ENCODE measurements at places on chromosomes 16 and 17. TPM values are rescaled to one million over a fixed set of nuclear protein-coding genes. Genes with fewer than 3 reads are reported as not detected.

DNA sequence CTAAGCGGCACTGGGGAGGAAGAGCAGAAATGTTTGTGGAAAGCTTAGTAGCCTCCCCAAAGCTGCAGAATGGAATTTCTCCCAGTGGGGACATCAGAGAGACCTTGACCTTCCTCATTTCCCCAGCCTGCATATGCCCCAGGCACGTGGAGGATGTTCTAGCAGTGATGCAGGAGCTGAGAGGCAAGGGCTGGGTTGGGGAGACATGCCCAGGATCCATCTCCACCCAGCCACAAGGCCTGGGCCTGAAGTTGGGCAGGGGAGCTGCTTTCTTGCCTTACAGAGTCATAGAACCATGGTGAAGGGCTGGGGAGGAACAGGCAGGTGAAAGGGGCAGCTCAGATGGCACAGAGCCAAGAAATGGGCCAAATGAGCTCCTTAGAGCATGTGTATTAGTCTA is 104.0 kb downstream of the TMEM132E start:
- H3K27me3 ChIP-seq = no peaks in the 10 kb centered on the region
- H3K4me1 ChIP-seq = no peaks in the 10 kb centered on the region

DNA sequence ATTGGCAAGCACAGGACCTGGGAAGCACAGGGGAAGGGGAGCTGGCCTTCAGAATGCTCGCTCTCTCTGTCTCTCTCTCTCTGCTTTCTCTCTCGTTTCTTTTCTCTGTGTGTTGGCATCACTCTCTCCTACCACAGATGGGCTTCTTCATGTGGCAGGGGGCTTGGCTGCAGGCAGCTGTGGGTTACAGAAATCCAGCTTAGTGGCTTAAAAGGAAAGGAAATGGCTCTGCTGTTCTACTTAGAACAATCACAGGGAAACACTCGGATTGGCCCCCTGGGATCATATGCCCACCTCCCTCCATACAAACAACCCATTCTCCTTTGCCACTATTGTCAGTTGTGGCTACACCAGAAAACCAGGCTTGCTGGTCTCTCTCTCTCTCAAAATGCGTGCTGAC is 20.4 kb downstream of the TBX2 start:
- H3K36me3 ChIP-seq = no peaks in the 10 kb centered on the region
- H3K4me3 ChIP-seq = no peak overlapping the region
- no peak for DNase-seq
- H3K27ac ChIP-seq = no peak overlapping the region

GRCh38 chr17:78127888-78128550 is 536 bp downstream of the TMC6 start:
- H3K27me3 ChIP-seq = peaks cover 5% of the 10 kb centered on the region
- peaks cover 56% of the 10 kb centered on the region for H3K4me1 ChIP-seq
- peak overlapping the region; percentile 71 for H3K4me3 ChIP-seq
- H3K36me3 ChIP-seq = peaks cover 24% of the 10 kb centered on the region
- peak; percentile 48 for DNase-seq

- H3K4me3 ChIP-seq = no peak overlapping the region
- peaks cover 20% of the 10 kb centered on the region for H3K4me1 ChIP-seq
- no peak for DNase-seq
- no peaks in the 10 kb centered on the region for H3K36me3 ChIP-seq
- H3K27me3 ChIP-seq = no peaks in the 10 kb centered on the region
- no peak overlapping the region for H3K27ac ChIP-seq
These were observed 155.0 kb upstream of the CACNG5 start for GRCh38 chr17:66679631-66680517.

DNA sequence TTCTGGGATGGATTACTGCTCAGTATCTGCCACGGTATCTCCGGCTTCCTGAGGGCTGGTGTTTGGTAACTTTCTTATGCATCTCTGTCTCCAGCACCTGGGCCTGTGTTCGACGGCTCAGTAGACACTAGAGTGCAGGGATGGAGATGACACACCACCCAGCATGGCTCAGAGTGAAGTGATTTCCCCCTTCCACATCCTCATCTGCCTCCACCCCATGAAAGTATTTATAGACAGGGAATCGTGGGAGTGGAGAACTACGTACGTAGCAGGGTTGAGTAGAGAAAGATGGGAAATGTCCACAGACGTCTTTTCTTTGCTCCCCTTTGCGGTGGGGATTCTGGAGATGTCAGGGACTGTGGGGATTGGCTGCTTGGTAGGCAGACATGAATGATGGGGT is 11.8 kb upstream of the SLC25A19 start:
- H3K27me3 ChIP-seq = no peaks in the 10 kb centered on the region
- H3K36me3 ChIP-seq = no peaks in the 10 kb centered on the region
- no peaks in the 10 kb centered on the region for H3K4me1 ChIP-seq
- H3K27ac ChIP-seq = no peak overlapping the region
- H3K4me3 ChIP-seq = no peak overlapping the region

- H3K4me1 ChIP-seq = peaks cover 6% of the 10 kb centered on the region
- H3K4me3 ChIP-seq = no peak overlapping the region
- no peak overlapping the region for H3K27ac ChIP-seq
- H3K36me3 ChIP-seq = no peaks in the 10 kb centered on the region
These were observed 8.5 kb downstream of the ST6GALNAC1 start for GRCh38 chr17:76635039-76635438.

GRCh38 chr16:53078247-53078646 is 23.5 kb downstream of the CHD9 start:
- no peaks in the 10 kb centered on the region for H3K27me3 ChIP-seq
- H3K27ac ChIP-seq = no peak overlapping the region
- no peak for DNase-seq
- no peaks in the 10 kb centered on the region for H3K36me3 ChIP-seq

DNA sequence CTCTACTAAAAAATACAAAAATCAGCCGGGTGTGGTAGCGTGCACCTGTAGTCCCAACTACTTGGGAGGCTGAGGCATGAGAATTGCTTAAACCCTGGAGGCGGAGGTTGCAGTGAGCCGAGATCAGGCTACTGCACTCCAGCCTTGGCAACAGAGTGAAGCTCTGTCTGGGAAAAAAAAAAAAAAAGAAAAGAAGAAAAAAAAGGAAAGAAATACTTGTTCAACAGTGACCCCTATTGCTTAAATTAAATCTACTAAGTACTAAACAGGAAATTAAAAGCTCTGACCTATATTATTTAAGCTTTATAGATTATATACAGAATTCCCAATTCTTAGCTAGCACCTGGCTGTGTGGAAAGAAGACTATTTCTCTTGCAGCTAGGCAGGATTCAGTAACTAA is 48.9 kb downstream of the FBXL20 start:
- no peaks in the 10 kb centered on the region for H3K27me3 ChIP-seq
- no peak overlapping the region for H3K4me3 ChIP-seq
- DNase-seq = no peak
- H3K4me1 ChIP-seq = peaks cover 27% of the 10 kb centered on the region

- H3K4me3 ChIP-seq = no peak overlapping the region
- H3K36me3 ChIP-seq = peaks cover 29% of the 10 kb centered on the region
- DNase-seq = no peak
- H3K4me1 ChIP-seq = no peaks in the 10 kb centered on the region
These were observed 83.7 kb upstream of the ZNF750 start for GRCh38 chr17:82923366-82924113.

DNA sequence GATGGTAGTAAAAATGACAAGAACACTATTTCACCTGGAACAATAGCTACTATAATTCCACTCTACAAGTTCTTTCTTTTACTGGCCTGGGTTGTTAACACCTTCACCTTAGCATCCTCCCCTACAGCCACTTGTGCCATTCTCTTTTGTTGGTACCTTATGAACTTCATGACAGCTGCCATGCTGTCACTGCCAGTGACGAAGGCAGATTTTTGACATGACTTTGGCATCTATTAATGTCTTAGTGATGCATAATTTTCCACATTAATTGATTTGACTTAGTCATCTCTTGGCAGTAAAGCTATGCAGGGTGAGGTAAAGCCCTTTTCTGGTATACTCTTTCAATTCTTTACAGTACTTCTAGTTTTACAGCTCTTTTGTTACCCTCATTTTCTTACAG is 207.9 kb downstream of the TANC2 start:
- no peaks in the 10 kb centered on the region for H3K27me3 ChIP-seq
- H3K4me3 ChIP-seq = no peak overlapping the region
- DNase-seq = no peak
- no peaks in the 10 kb centered on the region for H3K36me3 ChIP-seq

GRCh38 chr16:85850344-85850880 is 48.5 kb upstream of the IRF8 start:
- H3K27ac ChIP-seq = no peak overlapping the region
- DNase-seq = no peak
- no peak overlapping the region for H3K4me3 ChIP-seq
- H3K36me3 ChIP-seq = no peaks in the 10 kb centered on the region

GRCh38 chr17:50722746-50723145 is 3.3 kb downstream of the LUC7L3 start:
- DNase-seq = no peak
- H3K4me3 ChIP-seq = peak overlapping the region; percentile 92
- H3K36me3 ChIP-seq = no peaks in the 10 kb centered on the region
- no peaks in the 10 kb centered on the region for H3K27me3 ChIP-seq
- no peak overlapping the region for H3K27ac ChIP-seq

DNA sequence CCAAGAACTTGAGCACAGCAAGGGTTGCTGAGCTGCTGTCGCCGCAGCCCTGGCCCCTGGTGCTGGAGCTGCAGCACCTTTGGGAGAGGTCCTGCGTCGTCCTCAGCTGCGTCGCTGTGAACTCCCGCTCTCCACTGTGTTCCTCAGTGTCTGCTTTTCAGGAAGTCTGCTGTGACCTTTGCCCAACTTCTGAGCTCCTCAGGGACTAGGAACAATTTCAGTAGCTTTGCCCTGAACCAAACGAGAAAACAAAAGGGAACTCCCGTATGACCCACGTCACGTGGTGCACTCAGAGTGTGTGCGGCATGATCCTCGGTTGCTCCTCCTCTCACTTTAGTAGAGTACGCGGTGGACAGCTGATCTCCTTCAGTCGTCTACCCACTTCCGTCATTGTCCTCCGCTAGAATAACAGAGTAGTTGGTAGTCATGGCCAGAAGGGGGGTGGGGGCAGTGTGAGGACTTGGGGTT is 44.2 kb downstream of the WDR45B start:
- peak; percentile 80 for DNase-seq
- H3K4me3 ChIP-seq = no peak overlapping the region
- H3K27me3 ChIP-seq = no peaks in the 10 kb centered on the region
- H3K27ac ChIP-seq = peak overlapping the region; percentile 53

DNA sequence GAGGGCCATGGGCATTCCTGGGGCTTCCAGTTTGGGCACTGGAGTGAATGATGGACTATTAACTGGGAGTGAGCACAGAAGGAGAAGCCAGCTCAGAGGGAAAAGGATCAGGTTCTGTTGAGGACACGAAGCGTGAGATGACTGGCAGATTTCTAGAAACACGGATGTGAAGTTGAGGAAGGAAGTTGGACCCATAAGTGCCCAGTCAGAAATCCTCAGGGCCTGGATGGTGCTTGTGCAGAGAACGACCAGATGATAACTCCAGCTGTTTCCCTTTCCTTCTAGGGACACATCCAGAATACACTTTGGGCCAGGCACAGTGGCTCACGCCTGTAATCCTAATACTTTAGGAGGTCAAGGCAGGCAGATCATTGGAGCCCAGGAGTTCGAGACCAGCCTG is 23.3 kb upstream of the ANKRD40CL start:
- no peak overlapping the region for H3K27ac ChIP-seq
- no peak for DNase-seq
- peaks cover 11% of the 10 kb centered on the region for H3K4me1 ChIP-seq
- no peaks in the 10 kb centered on the region for H3K27me3 ChIP-seq

GRCh38 chr16:85611444-85612190 is 1.5 kb upstream of the GSE1 start:
- H3K27me3 ChIP-seq = no peaks in the 10 kb centered on the region
- peak; percentile 94 for DNase-seq
- H3K4me3 ChIP-seq = peak overlapping the region; percentile 78
- peaks cover 100% of the 10 kb centered on the region for H3K4me1 ChIP-seq
- no peaks in the 10 kb centered on the region for H3K36me3 ChIP-seq
- peak overlapping the region; percentile 96 for H3K27ac ChIP-seq

GRCh38 chr17:42039794-42040763 is 10.3 kb downstream of the C17orf113 start:
- peaks cover 11% of the 10 kb centered on the region for H3K4me1 ChIP-seq
- DNase-seq = no peak
- H3K4me3 ChIP-seq = no peak overlapping the region

- no peak overlapping the region for H3K4me3 ChIP-seq
These were observed 35.2 kb downstream of the N4BP1 start for GRCh38 chr16:48574766-48575165.

- no peaks in the 10 kb centered on the region for H3K4me1 ChIP-seq
- H3K27ac ChIP-seq = no peak overlapping the region
- H3K27me3 ChIP-seq = no peaks in the 10 kb centered on the region
These were observed 32.8 kb downstream of the MPHOSPH6 start for GRCh38 chr16:82136956-82137821.

DNA sequence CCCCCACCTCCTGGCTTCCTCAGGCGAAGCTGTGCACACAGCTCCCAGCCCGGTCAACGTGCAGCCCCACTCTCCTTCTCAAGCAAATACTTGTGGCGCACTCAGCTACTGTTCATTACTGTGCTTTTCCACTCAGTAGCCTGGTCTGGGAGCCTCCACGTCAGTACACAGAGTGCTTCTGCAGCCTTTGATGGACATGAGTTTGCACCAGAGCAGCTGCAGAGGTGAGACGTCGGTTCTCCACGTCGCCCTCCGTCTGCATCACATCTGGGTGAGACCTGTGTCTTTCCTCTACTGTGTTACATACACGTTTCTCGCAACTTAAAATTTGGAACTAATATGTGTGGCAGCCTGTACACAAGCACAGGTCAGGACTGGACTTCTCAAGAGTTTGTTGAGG is 334.3 kb downstream of the C16orf95 start:
- no peaks in the 10 kb centered on the region for H3K4me1 ChIP-seq
- no peak overlapping the region for H3K27ac ChIP-seq
- no peaks in the 10 kb centered on the region for H3K36me3 ChIP-seq
- no peak for DNase-seq
- no peak overlapping the region for H3K4me3 ChIP-seq
- no peaks in the 10 kb centered on the region for H3K27me3 ChIP-seq

- DNase-seq = no peak
- H3K4me3 ChIP-seq = no peak overlapping the region
- no peaks in the 10 kb centered on the region for H3K4me1 ChIP-seq
- no peak overlapping the region for H3K27ac ChIP-seq
- no peaks in the 10 kb centered on the region for H3K27me3 ChIP-seq
These were observed 28.5 kb upstream of the C17orf107 start for GRCh38 chr17:4870855-4871254.

- H3K27ac ChIP-seq = no peak overlapping the region
- H3K4me1 ChIP-seq = peaks cover 12% of the 10 kb centered on the region
- no peak overlapping the region for H3K4me3 ChIP-seq
These were observed 3.6 kb upstream of the FAM222B start for GRCh38 chr17:28846231-28846630.

Gene PIPOX
- 1.8 TPM for total RNA-seq

Gene NAGS
- total RNA-seq = 0.29 TPM

Gene CFAP119
- 13.9 TPM for total RNA-seq

Gene CRAMP1
- 9.9 TPM for total RNA-seq

Gene TPPP3
- total RNA-seq = 10.6 TPM

Gene GJD3
- total RNA-seq = 1.2 TPM

Gene KCNG4
- not detected for total RNA-seq

Gene CD68
- 19.2 TPM for total RNA-seq

Gene OR1A1
- total RNA-seq = not detected

Gene RPL38
- 232 TPM for total RNA-seq

Gene MSLN
- 5.2 TPM for total RNA-seq

Gene TBC1D3B
- 1.5 TPM for total RNA-seq

Gene FSCN2
- total RNA-seq = 3.1 TPM

Data from stomach (tissue), 19 donors.